Right cardiac atrium (tissue), 5 donors: ENCODE measurements at places on chromosomes 11 and 22. TPM values are rescaled to one million over a fixed set of nuclear protein-coding genes. Genes with fewer than 3 reads are reported as not detected.

Gene HTR3A
- polyA plus RNA-seq: 0.09 TPM

Gene BID
- 12.7 TPM for polyA plus RNA-seq

Gene SLC16A8
- 0.63 TPM for polyA plus RNA-seq

Gene OR56A5
- not detected for polyA plus RNA-seq

Gene BLID
- 0.57 TPM for polyA plus RNA-seq

Gene SMTNL1
- polyA plus RNA-seq: not detected
